Transverse colon (tissue), 4 donors: ENCODE measurements at places on chromosomes 1 and 21. TPM values are rescaled to one million over a fixed set of nuclear protein-coding genes. Genes with fewer than 3 reads are reported as not detected.
A peak's percentile ranks its signal among the peaks of the same experiment; 100 is the strongest.

The ANGPTL7 gene
- total RNA-seq: 1.00 TPM

The CD247 gene
- 6.4 TPM for total RNA-seq

The KRTAP21-2 gene
- not detected for total RNA-seq

The GJB4 gene
- total RNA-seq: not detected

The SOAT1 gene
- 10.5 TPM for total RNA-seq

The CD5L gene
- total RNA-seq: not detected

- peak overlapping the region; percentile 16 for H3K4me3 ChIP-seq
- H3K36me3 ChIP-seq: no peaks in the 10 kb centered on the region
- H3K27me3 ChIP-seq: peaks cover 14% of the 10 kb centered on the region
- H3K27ac ChIP-seq: peak overlapping the region; percentile 76
- peak; percentile 76 for DNase-seq
Measured at GRCh38 chr1:210252621-210253051, 20.0 kb downstream of the SERTAD4 start.

- H3K27ac ChIP-seq: no peak overlapping the region
- H3K4me1 ChIP-seq: peaks cover 8% of the 10 kb centered on the region
- H3K27me3 ChIP-seq: no peaks in the 10 kb centered on the region
- H3K36me3 ChIP-seq: no peaks in the 10 kb centered on the region
Measured at GRCh38 chr1:208691012-208691411, 446.8 kb upstream of the PLXNA2 start.

DNA sequence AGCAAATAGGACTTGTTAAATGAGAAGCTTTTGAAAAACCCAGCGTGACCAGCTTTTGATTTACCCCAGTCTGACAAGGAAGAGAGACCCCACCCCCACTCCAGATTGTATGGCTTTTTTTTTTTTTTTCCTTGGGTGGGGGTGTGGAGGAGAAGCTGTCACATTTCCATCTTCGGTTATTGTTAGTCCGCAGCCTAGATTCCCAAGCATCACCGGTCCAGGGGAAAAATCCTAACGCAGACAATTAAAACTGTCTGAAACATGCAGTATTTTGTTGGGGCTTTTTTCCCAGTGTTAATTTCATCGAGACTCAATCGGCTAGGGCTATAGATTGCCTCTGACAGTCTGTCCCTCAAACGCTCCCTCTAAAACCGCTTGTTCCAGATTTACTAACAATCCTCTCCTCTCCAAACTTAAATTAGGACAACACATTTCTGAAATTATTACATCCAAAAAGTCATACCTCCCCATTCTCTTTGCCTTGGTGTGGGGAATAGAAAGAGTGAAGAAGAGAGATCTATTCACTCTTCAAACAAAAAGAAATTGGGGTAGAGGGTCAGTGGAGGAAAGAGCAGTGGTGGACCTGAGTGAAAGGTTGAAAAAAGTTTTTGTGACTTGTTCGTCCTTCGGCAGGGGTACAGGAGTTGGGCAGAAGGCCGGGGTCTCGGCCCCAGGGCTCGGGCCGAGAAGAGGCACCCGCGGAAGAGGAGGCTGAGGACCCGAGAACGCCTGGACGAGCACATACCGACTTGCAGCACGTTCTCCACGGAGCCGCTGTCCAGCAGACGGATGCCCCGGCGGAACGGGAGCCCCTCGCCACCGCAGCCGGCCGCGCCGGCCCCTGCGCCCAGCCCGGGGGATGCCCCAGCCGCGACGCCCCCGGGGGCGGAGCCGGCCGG, 1.1 kb downstream of the ZSWIM5 start:
- peak; percentile 60 for DNase-seq
- peaks cover 22% of the 10 kb centered on the region for H3K4me1 ChIP-seq
- H3K27me3 ChIP-seq: no peaks in the 10 kb centered on the region
- H3K36me3 ChIP-seq: no peaks in the 10 kb centered on the region
- peak overlapping the region; percentile 85 for H3K27ac ChIP-seq

GRCh38 chr1:19205403-19205802, 4.7 kb downstream of the UBR4 start:
- no peak overlapping the region for H3K4me3 ChIP-seq
- H3K4me1 ChIP-seq: peaks cover 29% of the 10 kb centered on the region
- no peak overlapping the region for H3K27ac ChIP-seq
- H3K36me3 ChIP-seq: peaks cover 3% of the 10 kb centered on the region

- H3K4me1 ChIP-seq: no peaks in the 10 kb centered on the region
- no peak overlapping the region for H3K27ac ChIP-seq
- H3K36me3 ChIP-seq: no peaks in the 10 kb centered on the region
- no peak overlapping the region for H3K4me3 ChIP-seq
Measured at GRCh38 chr1:187516874-187517273, 688.1 kb downstream of the PLA2G4A start.

DNA sequence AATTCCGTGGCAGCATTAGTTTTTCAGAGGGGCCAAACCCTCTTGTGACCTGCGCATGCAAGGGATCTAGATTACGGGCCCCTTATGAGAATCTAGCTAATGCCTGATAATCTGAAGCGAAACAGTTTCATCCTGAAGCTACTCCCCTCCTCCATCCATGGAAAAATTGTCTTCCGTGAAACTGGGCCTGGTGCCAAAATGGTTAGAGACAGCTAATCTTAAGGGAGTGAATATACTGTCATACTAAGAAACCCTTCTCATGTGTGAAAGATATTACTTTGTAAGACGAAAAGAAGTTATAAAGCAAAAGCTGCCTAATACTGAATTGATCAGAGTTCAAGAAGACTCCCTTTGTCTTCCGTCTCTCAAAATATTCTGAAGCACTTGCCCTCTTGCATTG, 166.3 kb downstream of the DUSP10 start:
- no peak overlapping the region for H3K27ac ChIP-seq
- no peaks in the 10 kb centered on the region for H3K36me3 ChIP-seq
- H3K4me1 ChIP-seq: no peaks in the 10 kb centered on the region
- no peaks in the 10 kb centered on the region for H3K27me3 ChIP-seq
- no peak overlapping the region for H3K4me3 ChIP-seq
- no peak for DNase-seq

DNA sequence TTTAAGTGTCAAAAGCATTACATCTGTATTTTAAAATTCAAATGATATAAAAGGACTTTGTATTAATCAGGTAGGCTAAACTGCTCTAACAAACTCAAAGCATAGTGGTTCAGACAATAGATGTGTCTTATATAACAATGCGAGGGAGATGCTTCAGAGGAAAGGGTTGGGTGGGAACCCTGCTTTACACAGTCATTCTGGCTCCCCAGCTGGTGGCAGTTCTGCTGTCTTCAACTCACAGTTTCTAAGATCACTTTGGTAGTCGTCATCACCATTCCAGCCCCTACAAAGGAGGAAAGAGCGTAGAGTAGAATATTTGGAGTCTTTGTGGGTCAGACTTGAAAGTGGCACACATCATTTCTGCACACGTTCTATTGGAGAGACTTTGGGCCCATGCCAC, 4.2 kb downstream of the PTGFRN start:
- no peak for DNase-seq
- peaks cover 54% of the 10 kb centered on the region for H3K4me1 ChIP-seq
- no peak overlapping the region for H3K4me3 ChIP-seq
- peak overlapping the region; percentile 80 for H3K27ac ChIP-seq
- H3K36me3 ChIP-seq: no peaks in the 10 kb centered on the region

GRCh38 chr1:89974256-89974655, 20.7 kb upstream of the ZNF326 start:
- no peaks in the 10 kb centered on the region for H3K36me3 ChIP-seq
- DNase-seq: no peak
- no peak overlapping the region for H3K27ac ChIP-seq

DNA sequence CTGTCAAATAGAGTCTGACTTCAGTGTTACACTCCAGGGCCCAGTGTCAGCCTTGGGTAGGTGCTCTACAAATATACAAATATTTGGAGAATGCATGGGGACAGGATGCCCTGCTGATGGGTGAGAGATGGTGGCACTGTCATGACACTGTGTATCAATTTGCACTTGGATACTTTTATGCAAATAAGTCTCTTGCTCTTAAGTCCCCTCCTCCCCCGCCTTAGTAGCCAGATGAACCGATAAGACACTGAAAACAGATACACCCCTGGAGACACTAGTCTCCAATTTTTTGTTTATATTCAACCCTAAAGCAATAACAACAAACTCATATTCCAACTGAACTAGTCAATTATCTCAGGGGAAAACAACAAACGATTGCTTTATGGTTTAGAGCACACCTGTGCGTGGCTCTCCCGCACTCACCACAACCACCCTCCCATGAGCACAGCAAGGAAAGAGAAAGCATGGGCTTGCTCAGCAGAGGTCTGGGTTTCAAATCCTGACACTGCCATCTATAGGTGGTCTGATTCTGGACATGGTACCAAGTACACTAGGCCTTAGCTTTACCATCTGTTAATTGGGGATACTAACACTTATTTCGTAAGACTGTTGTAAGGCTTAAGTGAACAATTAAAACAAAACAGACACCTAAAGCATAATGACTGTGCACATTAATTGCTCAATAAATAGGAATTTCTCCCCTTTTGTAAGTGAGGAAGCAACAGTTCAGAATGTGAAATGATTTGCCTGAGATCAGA, 50.3 kb downstream of the HIVEP3 start:
- no peak for DNase-seq
- no peak overlapping the region for H3K4me3 ChIP-seq
- H3K36me3 ChIP-seq: no peaks in the 10 kb centered on the region
- H3K4me1 ChIP-seq: no peaks in the 10 kb centered on the region
- no peak overlapping the region for H3K27ac ChIP-seq

GRCh38 chr1:100188617-100189016, 10.6 kb upstream of the LRRC39 start:
- no peak overlapping the region for H3K4me3 ChIP-seq
- peaks cover 10% of the 10 kb centered on the region for H3K4me1 ChIP-seq
- H3K27ac ChIP-seq: no peak overlapping the region
- no peaks in the 10 kb centered on the region for H3K36me3 ChIP-seq
- H3K27me3 ChIP-seq: no peaks in the 10 kb centered on the region
- no peak for DNase-seq

DNA sequence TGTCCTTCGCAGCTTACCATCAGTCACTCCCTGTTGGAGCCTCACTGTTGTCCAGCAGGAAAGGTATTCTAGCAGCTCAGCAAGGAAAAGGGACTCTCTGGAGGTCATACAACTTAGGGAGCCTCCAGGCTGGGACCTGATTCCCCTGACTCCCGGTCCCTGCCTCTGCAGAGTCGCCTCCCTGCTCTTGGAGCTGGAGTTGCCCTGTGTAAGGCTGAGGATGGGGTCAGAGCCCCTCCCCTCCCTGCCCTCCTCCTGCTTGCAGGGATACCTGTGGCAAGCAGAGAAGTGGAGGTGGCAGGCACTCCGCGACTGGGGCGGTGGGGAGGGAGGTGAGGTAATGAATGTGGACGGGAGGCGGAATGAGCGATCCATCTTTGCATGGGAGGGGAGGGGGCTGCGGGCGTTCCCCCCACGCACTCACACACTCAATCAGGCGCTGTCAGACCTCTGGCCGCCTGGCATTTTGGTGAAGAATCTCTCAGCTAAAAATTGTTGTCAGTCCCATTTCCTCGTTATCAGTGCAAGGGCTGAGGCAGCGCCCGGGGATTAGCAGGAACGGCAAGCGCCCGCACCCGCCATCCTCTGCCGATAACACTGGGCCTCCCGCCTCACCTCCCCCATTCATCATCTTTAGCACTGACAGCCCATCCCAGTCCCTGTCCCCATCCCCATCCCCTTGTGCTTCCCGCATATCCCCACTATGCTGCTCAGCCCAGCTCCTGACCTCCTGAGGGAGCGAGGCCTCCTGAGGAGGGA, 64.3 kb downstream of the TMEM53 start:
- H3K27ac ChIP-seq: no peak overlapping the region
- H3K4me3 ChIP-seq: no peak overlapping the region
- no peak for DNase-seq
- no peaks in the 10 kb centered on the region for H3K36me3 ChIP-seq

- H3K36me3 ChIP-seq: no peaks in the 10 kb centered on the region
- DNase-seq: no peak
- no peaks in the 10 kb centered on the region for H3K27me3 ChIP-seq
- H3K4me3 ChIP-seq: no peak overlapping the region
- H3K4me1 ChIP-seq: no peaks in the 10 kb centered on the region
- H3K27ac ChIP-seq: no peak overlapping the region
Measured at GRCh38 chr1:44827197-44828002, 15.7 kb downstream of the PTCH2 start.

DNA sequence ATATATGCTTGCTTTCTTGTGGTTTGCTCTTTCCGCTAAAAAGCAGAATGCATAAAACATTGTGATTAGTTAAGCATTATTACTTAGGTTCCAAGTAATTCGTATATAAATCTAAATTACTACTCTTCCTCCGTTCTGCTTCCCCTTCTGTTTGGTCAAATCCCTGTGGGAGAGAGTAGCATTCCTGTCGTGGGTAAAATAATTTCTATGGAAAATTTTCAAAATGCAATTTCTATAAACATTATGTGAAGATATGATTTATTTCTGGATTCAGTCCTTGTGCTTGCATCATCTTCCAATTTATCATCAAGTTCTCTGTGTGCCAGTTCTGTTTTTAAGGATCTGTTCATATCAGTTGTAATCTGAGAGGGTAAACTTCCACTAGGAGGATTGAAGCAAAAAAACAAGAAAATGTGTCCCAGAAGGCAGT, 7.2 kb upstream of the WARS2 start:
- H3K4me3 ChIP-seq: no peak overlapping the region
- no peak for DNase-seq
- no peaks in the 10 kb centered on the region for H3K4me1 ChIP-seq
- no peaks in the 10 kb centered on the region for H3K36me3 ChIP-seq
- no peaks in the 10 kb centered on the region for H3K27me3 ChIP-seq

DNA sequence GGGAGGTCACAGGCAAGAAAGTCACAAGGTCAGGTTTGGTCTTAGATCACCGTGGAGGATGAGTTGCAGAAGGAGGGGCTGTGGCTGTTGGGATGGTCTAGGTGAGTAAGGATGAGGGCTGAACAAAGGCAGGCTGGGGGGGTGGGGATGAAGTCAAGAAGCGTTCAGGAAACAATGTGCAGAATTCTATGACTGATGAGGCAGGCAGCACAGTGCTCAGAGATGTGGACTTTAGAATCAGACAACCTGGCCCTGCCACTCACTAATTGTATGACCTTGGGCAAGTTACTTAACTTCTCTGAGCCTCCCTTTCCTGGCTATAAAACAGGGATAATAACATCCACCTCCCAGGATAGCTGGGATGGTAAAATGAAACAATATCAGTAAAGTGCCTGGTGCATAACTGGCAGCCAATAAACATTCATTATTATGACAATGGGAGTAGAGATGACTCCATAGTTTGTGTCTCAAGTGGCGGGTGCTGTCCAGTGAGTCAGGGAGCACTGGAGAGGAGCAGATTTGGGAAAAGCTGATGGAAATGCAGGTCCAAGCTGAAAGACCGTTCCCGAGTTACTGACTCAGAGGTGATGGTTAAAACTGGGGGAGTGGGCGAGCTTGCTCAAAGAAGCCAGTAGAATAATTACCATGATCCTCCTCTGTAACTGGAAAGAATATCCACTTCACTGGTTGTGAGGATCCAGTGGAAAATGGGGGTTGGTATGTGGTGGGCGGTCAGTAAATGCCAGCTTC, 2.1 kb downstream of the TIE1 start:
- no peaks in the 10 kb centered on the region for H3K27me3 ChIP-seq
- H3K4me3 ChIP-seq: no peak overlapping the region
- peak; percentile 76 for DNase-seq
- no peaks in the 10 kb centered on the region for H3K36me3 ChIP-seq
- peak overlapping the region; percentile 66 for H3K27ac ChIP-seq
- peaks cover 18% of the 10 kb centered on the region for H3K4me1 ChIP-seq
